ENCODE measurements at places on chromosomes 12 and 14.

DNA sequence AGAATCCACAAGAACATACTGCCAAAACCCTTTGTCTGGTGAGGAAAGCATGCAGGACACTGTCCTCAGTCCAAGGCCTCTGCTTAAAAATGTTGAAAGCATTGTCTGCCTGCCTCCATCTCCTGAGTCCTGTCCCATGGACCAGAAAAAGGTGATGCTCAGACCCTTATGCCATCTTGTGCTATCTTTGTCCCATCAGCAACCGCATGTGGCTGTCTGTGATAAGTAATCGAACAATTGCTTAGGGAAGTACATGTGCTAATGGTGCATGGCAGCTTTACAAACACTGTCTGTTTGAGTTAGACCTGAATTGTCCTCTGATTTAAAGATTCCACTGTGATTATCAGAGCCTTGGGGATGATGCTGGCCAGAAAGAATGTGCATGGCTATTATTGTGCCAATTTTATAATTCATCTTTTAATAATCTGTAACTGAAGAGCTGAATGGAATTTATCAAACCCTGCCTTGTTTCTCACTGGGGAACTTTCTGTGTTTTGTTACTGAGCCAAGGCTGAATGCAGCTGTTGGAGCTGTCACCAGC is 177.5 kb downstream of the DACT1 start:
- no peak for DNase-seq

DNA sequence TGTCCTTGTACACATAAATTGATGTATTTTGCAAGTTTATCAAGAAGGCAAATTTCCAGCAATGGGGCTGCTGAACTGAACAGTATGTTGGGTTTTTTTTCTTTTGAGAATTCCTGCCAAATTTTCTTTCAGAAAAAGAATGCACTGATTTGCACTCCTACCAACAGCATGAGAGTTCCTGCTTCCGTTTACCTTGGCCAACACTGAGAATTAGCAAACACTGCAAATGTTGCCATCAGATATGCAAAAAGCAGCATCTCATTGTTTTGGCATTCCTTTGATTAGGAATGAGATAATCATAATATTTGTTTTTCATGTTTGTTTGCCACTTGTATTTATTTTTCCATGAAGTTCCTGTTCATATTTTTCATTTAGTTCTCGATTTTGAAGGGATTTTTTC is 82.4 kb downstream of the RTN1 start:
- no peak for DNase-seq

GRCh38 chr12:107360482-107360881 is 267.1 kb upstream of the CRY1 start:
- DNase-seq = no peak

DNA sequence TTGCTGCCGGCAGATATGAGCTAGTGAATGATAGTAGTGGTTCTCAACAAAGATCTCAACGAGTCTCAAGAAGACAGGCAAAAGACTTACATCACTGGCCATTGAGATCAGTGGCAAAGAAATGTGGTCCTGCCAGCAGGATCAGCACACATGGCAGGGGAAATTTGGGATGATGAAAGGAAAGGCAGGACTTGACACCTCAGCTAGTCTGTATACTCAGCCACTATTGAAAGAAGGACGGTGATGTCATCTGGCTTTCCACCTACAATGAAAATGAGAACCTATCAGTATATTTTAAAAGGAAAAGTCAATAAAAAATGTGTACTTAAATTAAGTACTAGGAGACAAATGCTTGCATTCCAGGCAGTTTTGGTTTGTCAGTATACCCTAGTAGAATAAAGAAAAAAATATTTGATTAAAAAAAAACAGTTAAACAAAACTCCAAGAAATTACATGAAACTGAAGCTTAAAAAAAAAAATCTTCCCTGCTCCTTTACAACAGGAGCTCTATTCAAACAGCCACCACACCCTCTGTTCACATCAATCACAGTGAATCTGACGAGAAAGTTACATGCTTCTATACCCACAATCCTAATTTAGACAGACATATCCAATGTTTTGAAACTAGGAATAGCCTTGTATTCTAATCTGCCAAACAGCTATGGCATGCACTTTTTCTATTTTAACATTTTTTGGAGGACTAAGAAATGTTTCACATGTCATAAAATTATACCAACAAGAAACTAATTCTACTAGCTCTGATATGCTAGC is 34.9 kb downstream of the RAD9B start:
- no peak for DNase-seq

Data from osteoblast (primary cell).